NCI-H2029 treated with DMSO at 0.1 percent for 48 hours (cell line): ENCODE measurements at places on chromosomes 5 and 9.

DNA sequence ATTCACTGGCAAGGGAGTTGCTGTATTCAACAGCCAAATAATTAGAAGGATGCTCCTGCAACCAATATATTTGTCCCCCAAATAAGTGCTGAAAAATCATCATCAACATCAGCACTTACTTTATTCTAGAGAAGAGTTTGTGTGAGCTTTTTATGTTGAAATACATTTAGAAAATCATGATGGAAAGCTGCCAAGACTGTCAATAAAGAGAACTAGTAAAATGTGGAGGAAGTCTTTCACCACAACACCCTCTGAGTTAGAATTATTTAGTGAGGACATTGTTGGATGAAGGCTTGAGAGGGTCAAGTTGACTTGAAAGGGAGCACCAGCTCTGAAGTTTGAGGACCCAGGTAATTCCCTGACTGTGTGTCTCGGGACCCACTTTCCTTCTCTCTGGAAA lies 100.2 kb upstream of the TBCA start:
- no peak for DNase-seq

DNA sequence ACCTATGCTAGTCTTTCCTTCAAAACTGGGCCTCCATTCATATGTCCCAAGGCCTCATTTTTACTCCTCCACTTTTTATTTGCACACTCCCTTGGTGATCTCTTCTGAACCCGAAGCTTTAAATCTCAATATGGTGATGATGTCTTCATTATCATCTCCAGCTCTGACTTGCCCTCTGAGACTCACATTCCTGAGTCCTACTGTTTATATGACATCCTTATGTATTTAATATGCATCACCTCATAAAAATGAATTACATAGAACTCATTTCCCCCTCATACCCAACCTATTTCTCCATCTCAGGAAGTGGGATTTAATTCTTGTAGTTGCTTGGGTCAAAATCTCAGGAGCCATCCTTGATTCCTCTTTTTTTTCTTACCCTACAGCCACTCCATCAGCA lies 473.0 kb downstream of the EBF1 start:
- DNase-seq, result no peak

DNA sequence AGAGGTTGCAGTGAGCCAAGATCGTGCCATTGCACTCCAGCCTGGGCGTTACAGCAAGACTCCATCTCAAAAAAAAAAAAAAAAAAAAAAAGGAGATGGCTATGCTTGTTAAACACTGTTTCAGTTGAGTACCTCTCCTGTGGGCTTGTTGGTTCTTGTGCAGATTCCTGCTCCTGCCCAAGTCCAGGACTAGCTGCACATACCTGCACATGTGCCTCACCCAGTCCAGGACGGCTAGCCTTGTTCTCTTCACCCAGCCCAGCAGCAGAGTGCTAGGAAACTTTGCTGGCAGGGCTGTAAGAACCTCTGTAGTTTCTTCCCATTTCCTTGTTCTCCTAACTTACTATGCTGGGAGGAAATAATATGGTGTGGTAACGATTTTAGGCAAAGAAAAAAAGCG lies 234.1 kb upstream of the DMRT1 start:
- no peak for DNase-seq

DNA sequence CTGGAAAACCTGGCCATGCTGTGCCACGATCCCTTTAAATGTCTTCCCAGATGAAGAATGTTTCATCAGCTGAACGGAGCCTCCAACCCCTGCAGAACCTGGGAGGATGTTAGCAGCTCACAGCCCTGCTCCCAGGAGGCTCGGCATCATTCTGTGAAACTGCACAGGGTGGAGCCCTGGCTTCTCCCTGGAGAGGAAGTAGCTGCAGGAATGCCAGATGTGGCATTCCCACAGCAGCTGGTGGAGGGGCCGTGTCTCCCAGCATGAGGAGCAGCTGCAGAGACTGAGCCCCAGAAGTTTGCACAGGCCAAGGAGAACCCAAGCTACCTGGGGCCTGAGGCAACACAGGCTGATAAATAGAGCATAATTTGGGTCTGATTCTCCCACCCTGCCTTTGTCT lies 165.8 kb upstream of the MAP3K1 start:
- no peak for DNase-seq

- DNase-seq, result no peak
These were observed 443.4 kb upstream of the ST8SIA4 start for GRCh38 chr5:101346447-101346846.
